Cardiac muscle cell (in vitro differentiated cells and primary cell): ENCODE measurements at places on chromosomes 2 and 18. TPM values are rescaled to one million over a fixed set of nuclear protein-coding genes. Genes with fewer than 3 reads are reported as not detected.

- DNase-seq, result no peak
These were observed 13.4 kb upstream of the HRH4 start for GRCh38 chr18:24446953-24447538.

- peak; percentile 87 for DNase-seq
These were observed at the start of gene PTPRN for GRCh38 chr2:219309278-219309677. Gene PTPRN (minus strand): TSS chr2:219309401. CDS start chr2:219309332, 69 bp downstream.

- no peak for DNase-seq
These were observed 787.2 kb downstream of the PLCL1 start for GRCh38 chr2:198591586-198591985.

DNA sequence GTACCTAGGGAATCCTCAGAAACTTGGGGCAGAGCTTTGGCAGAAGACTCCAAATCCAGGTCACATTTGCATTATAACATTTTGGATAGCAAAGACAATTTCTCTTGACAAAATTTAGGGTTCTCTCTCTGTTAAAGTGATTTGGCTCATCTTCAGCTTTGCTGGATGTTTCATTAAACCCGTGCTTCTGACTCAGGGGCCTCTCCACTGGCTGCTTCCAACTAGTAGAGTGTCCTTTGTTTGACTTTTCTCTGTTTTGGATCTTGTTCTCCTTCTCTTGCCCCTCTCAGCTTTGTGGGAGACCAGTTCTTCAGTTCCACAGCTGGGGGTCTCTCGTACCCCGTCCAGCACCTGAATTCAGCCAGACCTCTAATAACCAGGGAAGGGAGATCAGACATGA, 145.6 kb downstream of the PLCL1 start:
- DNase-seq, result no peak

GRCh38 chr2:9809448-9810088, 33.7 kb upstream of the TAF1B start:
- DNase-seq, result no peak

GRCh38 chr2:196163285-196163684, 8.1 kb downstream of the STK17B start:
- no peak for DNase-seq

DNA sequence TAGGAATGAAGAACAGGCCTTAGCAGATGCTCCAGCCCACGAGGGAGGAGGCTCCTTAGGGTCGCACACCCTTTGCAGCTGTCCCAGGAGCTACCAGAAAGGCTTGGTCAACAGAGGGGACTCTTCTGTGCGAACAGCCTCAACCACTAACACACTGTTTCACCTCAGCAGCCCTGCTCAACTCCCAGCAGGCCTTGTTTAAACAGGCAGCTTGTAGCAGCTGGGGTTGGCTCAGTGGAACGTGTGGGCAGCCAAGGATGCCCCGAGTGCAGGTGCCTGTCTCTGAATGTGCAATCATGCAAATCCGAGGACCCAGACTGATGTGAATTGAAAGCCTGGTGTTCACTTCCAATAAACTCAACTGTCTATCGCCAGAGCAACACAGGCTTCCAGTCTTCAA, 88.7 kb upstream of the CXCR4 start:
- no peak for DNase-seq

- DNase-seq, result no peak
These were observed 164.1 kb downstream of the SLC8A1 start for GRCh38 chr2:40287773-40288172.

DNA sequence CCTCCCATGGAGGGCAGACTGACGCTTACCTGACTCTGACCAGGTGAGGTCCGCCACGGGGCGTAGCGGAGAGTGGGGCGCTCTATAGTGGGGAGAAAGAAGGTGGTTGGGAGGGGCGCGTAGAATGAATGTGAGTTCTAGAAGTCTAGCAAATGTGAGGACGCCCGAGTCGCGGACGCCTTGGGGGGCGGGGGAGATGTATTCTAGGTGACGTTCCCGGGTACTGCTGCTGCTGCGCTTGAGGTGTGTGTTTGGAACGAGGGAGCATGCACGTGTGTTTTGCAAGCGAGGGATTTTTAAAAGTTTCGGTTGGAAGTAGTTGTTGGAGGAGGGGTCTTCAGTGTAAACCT, 758 bp downstream of the RIF1 start:
- DNase-seq, result peak; percentile 61

GRCh38 chr2:148764815-148765214, 110.2 kb upstream of the KIF5C start:
- DNase-seq, result no peak

DIS3L2 gene
- total RNA-seq, result 37.7 and 50.1 TPM in 2 replicates

SGPP2 gene
- total RNA-seq, result 24.6 and 44.6 TPM in 2 replicates

AQP12A gene
- not detected in 2 replicates for total RNA-seq

SRD5A2 gene
- total RNA-seq, result 0.04 and 0.06 TPM in 2 replicates
